ENCODE measurements at places on chromosomes 7 and 10. TPM values are rescaled to one million over a fixed set of nuclear protein-coding genes. Genes with fewer than 3 reads are reported as not detected.

Gene FEZF1
- polyA plus RNA-seq, result not detected

Gene MYO1G
- polyA plus RNA-seq, result 2.3 TPM

Gene NANOS1
- 1.1 TPM for polyA plus RNA-seq

Gene TMEM273
- polyA plus RNA-seq, result 4.7 TPM

Gene FAM185A
- 4.9 TPM for polyA plus RNA-seq

Gene MMD2
- not detected for polyA plus RNA-seq

Gene CD36
- polyA plus RNA-seq, result 2.6 TPM

Gene DNMBP
- polyA plus RNA-seq, result 5.4 TPM

Gene GIMAP6
- 2.8 TPM for polyA plus RNA-seq

Gene CALHM3
- not detected for polyA plus RNA-seq

Gene MKX
- polyA plus RNA-seq, result 0.99 TPM

Gene RADIL
- polyA plus RNA-seq, result 0.93 TPM

Gene ZNF804B
- not detected for polyA plus RNA-seq

Gene RARRES2
- polyA plus RNA-seq, result 39.3 TPM

Gene IQCE
- 2.4 TPM for polyA plus RNA-seq

Gene KAT6B
- polyA plus RNA-seq, result 6.7 TPM

Gene FMC1
- 22.7 TPM for polyA plus RNA-seq

Gene FAM131B
- 0.28 TPM for polyA plus RNA-seq

Gene PCGF5
- 13.7 TPM for polyA plus RNA-seq

Gene AGR3
- polyA plus RNA-seq, result 0.07 TPM
